ENCODE measurements at places on chromosomes 3 and 15.

DNA sequence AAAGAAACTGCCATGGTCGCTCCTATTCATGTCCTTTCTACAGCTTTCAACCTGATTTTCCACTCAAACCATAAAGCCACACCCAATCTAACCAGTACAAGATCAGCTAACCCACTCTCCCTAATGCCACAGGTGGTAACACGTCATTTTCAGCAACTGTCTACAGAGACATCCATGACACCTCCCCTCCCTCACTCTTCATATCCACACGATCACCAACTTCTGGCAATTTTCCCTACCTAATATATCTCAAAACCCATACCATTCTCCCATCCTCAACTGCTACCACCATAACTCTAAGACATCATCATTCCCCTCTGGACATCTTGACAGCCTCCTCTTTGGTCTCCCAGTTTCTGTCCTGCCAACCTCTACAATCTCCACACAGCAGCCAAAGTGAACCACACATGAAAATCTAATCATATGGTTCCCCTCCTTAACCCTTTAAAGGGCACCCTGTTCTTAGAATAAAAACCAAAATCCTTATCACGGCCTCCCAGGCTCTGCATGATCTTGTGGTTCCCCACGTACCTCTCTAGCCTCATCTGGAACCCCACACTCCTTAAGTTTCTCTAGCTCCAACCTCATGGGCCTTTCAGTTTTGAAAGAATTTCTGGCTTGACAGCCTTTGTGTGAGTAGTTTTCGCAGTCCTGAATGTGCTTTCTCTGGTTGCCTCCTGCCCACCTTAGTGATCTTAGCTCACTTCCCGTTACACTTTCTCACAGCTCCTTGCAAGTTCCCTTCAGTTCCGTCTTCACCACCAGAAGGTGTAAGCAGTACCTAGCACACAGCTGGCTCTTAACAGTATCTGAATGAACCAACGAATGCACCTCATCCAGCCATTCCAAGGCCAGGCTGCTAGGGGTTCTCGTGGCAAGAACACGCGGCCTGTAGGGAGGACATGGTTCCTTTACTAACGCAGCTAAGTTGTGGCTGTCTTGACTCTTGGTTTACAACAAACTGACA lies 33.4 kb downstream of the SPINK8 start:
- DNase-seq, result peak; percentile 5

GRCh38 chr3:195540511-195540910 lies 2.6 kb downstream of the PPP1R2 start:
- no peak for DNase-seq

- DNase-seq, result peak; percentile 78
Observed at GRCh38 chr15:40984964-40985363, 31.7 kb downstream of the CHAC1 start.

DNA sequence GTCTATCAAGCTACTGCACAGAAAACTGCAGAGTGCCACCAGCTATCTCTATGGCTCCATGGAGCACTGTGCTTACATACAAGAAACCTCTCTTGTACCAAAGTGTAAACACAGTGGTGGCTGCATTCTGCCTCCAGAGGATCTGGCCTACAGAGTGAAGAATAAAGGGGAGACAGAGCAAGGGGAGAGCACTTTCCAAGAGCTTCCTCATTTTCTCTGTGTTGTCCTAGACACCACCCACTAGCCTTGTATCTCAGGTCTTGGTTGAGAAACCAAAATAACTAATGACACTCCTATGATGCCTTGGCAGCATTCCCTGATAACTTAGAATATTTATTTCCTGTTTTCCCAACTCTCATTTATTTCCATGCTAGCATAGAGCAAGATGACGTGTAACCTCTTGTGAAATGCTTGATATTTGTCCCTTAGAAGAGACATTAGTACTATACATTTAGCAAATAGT lies 56.9 kb upstream of the PHLDB2 start:
- peak; percentile 96 for DNase-seq

- DNase-seq, result peak; percentile 63
Observed at GRCh38 chr3:155024006-155024638, 56.0 kb upstream of the MME start.

DNA sequence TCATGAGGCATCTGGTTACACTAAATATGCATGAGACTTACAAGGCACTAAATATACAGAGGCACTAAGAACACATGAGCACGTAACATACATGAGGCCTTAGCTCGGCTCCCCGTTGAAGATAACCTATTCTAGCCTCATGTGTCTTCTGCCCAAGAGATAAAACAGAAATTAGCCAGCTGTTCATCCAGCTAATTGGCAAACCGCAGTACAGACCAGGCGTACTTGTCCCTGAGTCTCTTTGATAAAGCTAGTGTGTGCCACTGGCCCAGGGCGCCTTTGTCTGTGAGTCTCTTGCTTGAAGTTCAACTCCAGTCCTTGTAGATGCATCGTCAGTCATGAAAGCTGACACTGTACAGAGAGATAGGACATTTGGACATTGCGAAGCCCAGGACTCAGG lies 121.9 kb upstream of the SPATA12 start:
- no peak for DNase-seq

GRCh38 chr3:152828075-152828840 lies 6.7 kb upstream of the P2RY1 start:
- no peak for DNase-seq

DNA sequence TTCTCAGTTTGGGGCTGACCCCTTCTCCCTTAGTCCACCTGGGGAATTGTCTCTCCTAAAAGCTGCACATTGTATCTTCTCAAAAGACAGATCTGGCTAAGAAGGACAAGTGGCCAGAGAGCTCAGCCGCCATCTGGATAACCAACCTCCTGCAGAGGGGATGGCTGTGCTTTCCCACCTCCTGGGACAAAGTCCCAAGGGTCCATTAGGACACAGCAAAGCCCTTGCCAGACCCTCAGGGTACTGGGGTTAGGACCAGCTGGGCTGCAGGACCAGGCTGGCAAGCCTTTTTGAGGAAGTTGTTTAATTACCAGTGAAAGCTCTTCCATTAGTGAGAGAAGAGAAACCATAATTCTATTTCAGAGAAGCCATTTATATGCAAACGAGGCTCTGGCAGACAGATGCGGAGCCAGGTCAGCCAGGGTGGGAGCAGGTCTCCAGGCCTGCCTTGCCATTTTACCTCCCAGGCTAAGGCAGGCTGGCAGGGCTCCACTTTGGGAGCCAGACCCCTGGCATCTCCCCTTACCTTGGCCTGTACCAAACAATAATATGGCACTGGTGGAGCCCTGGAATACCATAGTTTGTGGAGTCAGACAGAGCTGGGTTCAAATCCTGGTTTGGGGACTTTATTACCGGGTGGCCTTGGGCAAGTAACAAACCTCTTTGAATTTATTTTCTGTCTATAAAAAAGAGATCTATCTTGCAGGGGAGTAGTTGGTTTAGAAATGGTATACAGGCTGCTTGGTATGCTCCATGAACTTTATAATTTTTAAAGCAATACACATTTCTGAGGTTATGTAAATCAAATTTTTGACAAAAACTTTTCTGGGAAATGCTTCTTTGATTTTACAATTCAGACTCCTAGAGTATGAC lies 17.9 kb downstream of the SHF start:
- DNase-seq, result no peak

DNA sequence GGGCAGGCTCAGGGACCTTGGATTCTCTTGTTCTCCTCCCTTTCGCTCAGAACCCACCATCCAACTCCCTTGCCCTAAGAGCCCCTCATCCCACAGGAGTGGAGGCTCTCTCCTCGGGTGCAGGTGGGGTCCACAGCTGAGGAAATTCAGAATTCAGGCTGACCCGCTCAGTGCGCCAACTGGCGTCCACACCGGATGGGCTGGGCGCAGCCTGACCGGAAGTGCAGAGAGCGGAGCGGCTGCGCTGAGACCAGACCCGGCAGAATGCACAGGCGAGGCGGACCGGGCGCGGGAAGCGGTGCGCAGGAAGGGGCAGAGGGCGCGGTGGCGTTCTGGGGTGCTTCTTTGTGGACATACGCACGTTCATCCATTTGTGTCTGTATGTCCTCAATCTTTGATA lies 210.4 kb upstream of the NDN start:
- DNase-seq, result no peak

DNA sequence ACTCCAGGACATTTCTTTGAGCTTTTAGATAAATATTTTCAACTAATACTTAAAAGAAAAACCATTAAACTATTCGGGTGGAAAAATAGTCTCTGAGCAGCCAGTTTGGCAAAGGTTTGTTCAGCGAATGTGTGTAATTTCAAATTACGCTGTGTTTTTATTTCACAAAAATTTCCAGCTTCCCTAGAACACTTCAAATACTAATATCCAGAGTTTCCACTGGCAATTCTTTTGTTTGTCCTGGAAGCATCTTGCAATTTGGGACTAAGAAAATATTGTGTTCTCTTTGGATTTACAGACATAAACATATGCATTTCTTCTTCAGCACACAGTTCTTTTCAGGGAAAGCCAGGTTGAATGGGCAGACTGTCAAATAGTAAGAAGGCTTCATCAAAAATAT lies 61.9 kb downstream of the MDFIC2 start:
- no peak for DNase-seq

DNA sequence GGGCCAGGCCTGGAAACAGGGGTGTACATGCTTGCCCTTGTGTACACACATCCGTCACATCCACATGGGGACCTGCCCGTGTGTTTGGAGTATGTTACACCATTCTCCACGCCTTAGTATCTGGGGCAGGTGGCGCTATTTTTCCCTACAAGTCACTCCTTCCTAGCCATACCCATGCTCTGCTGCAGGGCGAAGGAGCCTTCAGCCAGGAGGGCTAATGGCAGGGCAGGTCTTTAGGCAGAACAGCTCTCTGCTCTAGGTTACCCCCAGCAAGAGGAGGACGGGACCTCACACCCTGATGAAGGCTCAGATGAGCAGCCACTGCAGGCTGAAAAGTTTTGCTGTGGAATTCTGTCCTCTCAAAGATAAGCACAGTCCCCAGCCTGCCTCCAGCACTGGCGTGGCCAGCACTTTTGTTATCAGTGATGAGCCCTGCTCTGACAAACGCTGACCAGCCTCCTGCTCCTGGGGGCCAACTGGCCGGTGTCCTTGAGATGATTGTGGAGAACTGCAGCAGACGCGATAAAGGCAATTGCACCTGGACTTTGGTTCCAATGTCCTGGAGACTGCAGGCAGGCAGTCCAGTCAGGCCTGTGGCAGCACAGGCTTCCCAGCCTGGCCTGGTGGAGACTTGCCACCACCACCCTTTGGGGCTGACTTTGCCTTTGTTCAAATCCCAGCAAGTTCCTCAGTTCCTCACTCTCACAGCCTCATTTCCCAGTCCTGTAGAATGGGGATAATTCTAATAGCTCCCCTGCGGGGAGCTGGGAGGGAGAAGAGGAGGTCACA lies 19.8 kb upstream of the PIGZ start:
- no peak for DNase-seq

GRCh38 chr15:65421360-65422215 lies 1.2 kb downstream of the IGDCC4 start:
- peak; percentile 93 for DNase-seq

DNA sequence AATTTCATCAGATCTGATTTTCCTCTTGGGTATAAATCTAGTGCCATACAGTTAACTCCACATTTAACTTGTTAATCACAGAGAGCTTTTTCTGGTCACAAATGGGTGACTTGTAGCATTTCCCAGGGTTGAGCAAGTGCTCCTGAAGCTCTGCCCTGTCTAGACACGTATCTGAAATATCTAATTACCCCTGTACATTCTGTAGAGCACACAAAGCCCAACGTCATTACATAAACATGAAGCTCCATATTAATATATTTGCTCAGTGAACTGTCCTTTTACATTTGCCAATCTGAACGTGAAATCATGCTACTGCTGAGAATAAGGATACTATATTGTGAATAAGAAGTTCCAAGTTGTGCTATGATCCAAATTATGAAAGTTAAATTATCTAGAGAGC lies 49.0 kb downstream of the THBS1 start:
- DNase-seq, result no peak

DNA sequence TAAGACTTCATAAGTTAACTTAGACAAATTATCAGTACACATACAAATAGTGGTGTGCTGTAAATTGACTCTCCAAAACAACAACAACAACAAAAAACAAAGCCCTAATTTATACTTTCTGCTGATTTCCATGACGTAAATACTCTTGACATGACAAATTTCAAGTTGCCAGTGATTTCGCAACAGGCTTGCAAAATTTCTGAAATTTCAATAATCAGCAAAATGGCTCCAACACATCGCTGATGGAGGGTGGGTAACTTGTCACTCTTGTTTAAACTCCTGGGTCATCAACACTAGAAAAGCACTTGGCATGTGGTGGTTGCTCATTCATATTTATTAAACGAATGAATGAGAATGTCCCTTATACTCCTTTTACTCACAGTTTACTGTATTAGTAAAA lies 205.2 kb upstream of the SATB1 start:
- DNase-seq, result no peak

DNA sequence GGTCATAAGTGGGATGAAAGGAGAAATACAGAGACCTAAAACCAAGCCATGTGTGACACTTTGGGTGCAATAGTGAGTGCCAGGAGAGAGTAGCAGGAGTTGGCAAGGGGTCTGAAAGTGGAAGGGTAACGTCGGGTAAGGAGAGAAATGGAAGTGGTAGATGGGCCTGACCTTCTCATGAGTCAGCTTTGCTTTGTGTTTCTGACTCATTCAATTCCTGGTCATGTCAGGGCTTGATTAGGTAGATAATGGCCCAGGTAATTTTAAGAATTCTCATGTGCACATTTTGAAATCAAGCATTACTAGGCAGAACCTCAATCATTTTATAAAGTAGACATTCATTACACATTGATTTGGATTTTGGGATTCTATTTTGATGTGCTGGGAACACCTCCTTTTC lies 262.5 kb downstream of the SOX2 start:
- DNase-seq, result no peak

DNA sequence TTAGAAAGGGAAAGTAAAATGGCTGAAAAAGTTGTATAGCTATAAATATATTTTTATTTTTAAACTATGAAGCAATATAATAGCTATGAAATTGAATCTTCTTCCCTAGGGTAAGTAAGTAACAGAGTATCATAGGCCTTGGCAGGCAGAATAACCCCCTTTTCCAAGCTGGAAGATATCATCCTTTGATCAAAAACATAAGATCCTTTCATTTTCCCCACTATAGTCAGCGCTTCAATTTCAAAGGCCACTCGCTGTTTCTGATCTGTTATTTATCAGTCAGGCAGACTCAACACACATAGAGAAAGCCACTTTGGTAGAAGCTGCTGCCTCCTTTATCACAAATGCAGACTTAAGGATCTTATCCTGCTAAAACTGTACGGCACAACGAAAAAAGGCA lies 74.0 kb upstream of the UBE2E2 start:
- DNase-seq, result no peak

DNA sequence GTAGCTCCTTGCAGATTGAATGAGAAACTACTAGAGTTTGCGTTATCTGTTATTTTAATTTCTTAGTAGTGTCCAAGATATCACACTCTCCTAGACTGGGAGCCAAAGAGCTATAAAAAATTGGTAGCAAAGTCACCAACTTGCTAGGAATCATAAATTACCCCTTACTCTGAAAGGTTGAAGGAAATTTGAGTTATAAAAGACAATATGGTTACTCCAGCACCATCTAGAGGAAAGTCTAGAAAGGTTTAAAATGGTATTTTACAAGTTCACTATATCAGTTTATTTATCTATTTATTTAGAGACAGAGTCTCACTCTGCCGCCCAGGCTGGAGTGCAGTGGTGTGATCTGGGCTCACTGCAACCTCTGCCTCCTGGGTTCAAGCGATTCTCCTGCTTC lies 121.6 kb downstream of the RBPMS2 start:
- peak; percentile 27 for DNase-seq
